Activated CD4-positive, alpha-beta T cell treated with anti-CD3 and anti-CD28 coated beads, Interleukin-10, Interleukin-2, amounts not matched to agents 100 ng/mL and 50 ng/mL, durations not matched to agents 16 hours and 8 hours (primary cell): ENCODE measurements at places on chromosomes 11 and 22.

DNA sequence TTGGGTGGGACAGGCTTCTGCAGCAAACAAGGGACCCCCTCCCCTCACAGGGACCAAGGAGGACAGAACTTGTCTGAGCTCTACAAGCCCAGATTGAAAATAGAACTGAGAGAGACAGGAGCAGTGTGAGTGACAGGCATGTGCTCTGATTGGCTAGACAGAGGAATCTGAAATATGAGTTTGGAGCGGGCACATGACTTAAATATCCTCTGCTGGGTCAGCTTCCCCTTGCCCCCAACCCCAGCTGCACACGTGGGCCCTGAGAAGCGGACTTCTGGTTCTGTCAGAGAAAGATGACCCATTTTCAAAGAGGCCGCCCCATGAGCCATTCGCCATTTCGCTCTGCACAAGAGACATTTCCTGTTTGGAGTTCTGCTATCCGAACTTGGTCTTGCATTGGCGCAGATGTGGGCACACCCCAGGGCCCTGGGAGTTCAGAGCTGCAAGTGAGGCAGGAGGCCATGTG is 5.3 kb downstream of the TUBA8 start:
- DNase-seq = no peak

GRCh38 chr11:93116641-93117441 is 81.0 kb downstream of the SLC36A4 start:
- DNase-seq = no peak

GRCh38 chr11:11472106-11472505 is 119.1 kb upstream of the CSNK2A3 start:
- DNase-seq = no peak

- peak; percentile 82 for DNase-seq
These were observed 1.3 kb upstream of the ESAM start for GRCh38 chr11:124763156-124763947.

DNA sequence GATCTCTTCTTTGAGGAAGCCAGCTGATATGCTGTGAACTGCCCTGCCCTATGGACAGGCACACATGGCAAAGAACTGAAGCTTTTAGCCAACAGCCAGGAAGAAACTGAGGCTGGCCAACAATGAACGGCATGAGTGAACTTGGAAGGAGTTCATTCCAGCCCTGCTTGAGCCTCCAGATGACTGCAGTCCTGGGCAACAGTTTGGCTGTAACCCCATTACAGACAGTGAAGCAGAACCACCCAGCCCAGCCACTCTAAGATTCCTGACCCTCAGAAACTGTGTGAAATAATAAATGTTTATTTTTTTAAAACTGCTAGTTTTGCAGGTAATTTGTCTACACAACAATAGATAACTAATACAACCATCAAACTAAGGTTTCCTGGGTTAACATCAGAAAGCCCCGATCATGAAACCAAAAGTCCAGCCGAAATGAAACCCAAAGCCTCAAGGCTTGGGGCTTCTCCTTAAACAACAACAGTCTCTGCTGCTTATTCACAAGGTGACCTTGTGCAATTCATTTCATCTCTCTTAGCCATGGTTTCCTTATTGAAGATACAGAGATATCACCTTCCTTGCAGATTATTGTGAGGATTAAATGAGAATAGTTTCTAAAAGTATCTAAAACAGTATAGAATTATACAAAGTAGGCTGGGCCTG is 31.4 kb downstream of the PAK1 start:
- DNase-seq = no peak

DNA sequence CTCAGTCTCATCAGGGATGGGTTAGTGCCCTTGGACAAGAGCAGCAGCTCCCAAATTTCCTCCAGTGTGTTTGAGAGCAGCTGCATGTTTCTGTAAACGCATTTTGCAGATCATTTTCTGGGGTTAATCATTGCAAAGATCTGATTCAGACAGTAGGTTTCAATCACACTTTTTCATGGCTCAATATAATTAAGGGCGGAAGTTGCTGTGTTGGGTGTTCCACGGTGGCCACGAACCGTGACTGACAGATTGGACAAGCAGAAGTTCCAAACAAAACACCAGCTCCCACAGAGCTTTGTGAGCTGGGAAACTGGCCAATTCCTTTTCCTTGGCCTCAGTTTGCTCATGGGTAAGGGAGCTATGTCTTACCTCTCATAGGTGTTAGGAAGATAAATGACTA is 8.4 kb upstream of the RASSF10 start:
- DNase-seq = no peak
